Activated naive CD8-positive, alpha-beta T cell treated with anti-CD3 and anti-CD28 coated beads for 36 hours (primary cell): ENCODE measurements at places on chromosomes 13 and 19.

GRCh38 chr13:59444210-59444857, 719.4 kb downstream of the DIAPH3 start:
- no peak for DNase-seq

GRCh38 chr19:31498781-31499180, 149.5 kb upstream of the TSHZ3 start:
- DNase-seq = no peak

- peak; percentile 64 for DNase-seq
Observed at GRCh38 chr19:4567584-4568071, 8.1 kb upstream of the SEMA6B start.

DNA sequence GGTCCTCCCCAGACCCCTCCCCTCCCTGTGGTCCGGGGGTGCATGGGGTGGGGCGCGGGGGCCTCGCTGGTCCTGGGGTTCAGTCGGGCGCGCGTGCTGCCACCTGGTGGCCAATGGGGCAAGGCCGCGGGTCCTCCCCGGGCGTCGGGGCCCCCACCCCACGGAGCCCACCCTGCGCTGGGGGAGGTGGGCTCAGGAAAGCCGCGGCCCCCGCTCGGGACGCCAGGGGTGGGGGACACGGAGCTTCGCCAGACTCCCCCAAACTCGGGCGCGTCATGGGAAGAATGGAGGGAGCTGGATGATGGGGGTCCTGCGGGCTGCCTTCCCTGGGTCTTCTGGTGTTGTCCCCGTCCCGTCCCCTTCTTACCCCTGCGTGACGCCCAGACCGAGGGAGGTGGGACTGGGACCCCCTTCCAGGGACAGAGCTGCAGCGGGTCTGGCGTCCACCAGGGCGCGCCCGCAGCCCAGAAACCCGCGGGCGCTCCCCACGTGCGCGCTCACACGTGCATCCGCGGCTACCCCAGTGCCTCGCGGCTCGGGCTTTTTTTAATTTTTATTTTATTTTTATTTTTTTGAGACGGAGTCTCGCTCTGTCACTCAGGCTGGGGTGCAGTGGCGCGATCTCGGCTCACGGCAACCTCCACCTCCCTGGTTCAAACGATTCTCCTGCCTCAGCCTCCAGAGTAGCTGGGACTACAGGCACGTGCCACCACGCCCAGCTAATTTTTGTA, 19.8 kb upstream of the TCF3 start:
- peak; percentile 62 for DNase-seq

- DNase-seq = no peak
Observed at GRCh38 chr13:50459046-50459445, 384.4 kb downstream of the DLEU7 start.

DNA sequence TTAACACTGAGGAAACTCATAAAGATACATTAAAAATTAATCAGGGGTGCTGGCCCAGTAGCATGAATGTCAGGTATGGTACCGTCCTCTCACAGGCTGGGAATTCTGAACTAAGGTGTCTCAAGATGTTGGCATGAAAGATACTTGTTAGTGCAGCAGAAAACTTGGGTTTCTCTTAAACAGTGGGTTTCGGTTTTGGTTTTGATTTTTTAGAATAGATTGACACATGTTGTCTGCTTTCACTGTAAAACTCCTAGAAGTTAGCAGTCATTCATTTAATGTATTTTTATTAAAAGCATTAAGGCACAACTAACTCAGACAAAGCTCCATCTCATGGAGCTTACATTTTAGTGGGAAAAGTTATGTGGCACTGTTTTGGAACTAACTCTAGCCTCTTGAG, 3.5 kb upstream of the OBI1 start:
- no peak for DNase-seq

DNA sequence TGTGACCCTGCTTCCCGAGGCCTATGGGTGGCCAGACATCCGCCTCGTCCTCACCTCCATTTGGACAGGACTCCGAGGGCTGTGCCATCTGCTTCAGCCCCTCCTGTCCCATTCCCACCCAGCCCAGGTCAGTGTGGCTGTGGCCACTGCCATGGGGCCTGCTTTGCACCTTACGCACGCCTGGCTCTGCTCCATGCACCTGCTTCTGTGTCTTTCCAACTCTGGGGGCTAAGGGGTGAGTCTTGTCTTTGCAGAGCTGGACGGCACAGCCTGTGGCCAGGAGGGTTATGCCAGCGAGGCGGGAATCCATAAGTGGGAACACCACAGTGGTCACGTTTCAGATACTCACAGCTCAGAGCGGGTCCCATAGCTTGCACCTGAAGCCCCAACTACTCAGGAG, 5.2 kb upstream of the ZNF554 start:
- DNase-seq = no peak

DNA sequence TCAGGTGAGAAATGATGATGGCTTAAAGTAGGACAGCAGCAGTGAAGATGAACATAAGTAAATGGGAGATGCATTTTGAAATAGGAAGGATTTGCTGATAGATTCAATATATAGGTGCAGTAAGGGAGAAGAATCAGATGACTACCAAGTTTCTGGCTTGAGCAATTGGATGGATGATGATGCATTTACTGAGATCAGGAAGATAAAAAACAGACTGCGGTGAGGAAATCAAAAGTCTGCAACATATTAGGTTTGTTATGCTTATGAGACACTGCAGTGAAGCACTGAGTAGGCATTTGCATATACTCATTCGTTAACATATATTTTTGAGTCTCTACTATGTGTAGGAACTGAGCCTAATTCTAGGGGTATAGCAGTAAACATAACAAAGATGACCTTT, 184.2 kb downstream of the LACC1 start:
- DNase-seq = no peak

- DNase-seq = peak; percentile 48
Observed at GRCh38 chr19:18202778-18203407, 949 bp downstream of the RAB3A start.

GRCh38 chr13:72931311-72931710, 127.5 kb upstream of the KLF5 start:
- DNase-seq = no peak
